Right hindlimb (tissue), 1 donor: ENCODE measurements at places on chromosomes 11 and 22.

- DNase-seq: no peak
Measured at GRCh38 chr11:12901874-12902481, 107.1 kb upstream of the RASSF10 start.

GRCh38 chr22:22072169-22072836 lies 89.7 kb upstream of the TOP3B start:
- no peak for DNase-seq

GRCh38 chr11:57901278-57901677 lies 122.4 kb upstream of the OR9Q1 start:
- DNase-seq: no peak

DNA sequence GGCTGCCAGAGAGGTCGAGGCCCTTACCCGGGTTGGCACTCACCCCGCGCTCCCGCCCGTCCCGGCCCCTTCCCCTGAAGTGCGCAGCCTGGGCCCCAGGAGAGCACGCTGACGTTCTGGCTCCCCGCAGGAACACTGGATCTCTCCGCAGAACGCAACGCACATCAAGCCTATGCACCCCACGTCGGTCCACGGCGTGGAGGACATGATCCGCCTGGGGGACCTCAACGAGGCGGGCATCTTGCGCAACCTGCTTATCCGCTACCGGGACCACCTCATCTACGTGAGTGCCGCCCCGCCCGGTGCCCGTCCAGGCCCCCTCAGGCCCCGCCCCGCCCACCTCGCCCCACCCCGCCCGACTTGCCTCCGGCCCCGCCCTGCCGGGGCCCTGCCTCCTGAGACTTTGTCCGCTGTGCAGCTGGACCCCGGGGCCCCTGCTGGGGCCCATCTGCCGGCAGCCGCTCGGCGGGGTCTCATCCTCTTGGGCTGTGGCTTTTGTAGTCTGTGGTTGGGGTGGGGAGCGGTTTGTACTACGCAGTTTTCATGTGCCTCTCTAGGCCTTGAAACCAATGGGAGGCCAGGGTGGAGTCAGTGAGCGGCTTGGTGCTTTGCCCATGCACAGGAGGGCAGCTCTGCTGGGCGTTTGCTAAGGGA lies 19.7 kb downstream of the MYO7A start:
- DNase-seq: no peak

DNA sequence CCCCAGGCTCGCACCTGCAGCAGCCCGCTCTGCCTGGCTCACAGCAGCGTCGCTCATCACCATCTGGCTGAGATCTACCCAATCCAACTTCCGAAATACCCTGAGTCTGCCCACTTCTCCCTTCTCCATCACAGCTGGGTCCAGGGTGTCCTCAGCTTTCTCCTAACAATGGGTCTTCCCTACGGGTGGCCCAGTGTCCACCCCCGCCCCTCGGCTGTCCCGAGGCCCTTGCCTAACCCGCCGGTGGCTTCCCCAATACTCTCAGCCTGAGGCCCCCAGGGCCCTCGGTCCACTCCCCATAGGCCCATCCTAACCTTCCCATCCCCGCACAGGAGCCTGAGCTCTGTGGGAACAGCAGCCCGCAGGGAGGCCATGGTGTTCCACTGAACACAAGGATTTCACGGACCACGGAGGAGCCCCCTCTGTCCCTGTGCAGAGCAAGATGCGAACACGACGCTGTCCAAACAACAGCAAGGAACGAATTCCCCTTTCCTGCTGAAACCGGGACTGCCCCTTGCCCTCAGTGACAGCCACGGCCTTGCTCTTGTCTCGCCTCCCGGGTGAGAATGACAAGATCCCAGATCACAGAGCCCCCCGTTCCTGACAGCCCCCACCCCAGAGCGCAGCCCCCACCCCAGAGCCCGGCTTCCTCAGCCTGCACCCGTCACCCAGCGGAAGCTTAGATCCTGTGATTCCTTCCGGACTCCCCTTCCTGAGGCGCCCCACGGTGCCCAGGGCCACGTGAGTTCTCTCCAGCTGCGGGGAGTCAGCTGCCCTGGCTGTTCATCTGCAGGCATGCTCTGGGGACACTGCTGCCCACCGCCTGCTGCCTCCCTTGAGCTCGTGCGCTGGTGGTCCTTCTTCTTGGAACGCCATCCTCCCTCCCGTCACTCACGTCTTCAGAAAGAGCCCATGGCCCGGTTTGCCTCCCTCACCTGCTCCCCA lies 48.8 kb upstream of the CARS1 start:
- DNase-seq: no peak
